Pancreas (tissue), 10 donors: ENCODE measurements at places on chromosomes 13 and 19. TPM values are rescaled to one million over a fixed set of nuclear protein-coding genes. Genes with fewer than 3 reads are reported as not detected.

- DNase-seq, result no peak
These were observed 5.8 kb downstream of the KBTBD7 start for GRCh38 chr13:41188584-41188983.

The MZT1 gene
- 3.6 TPM for total RNA-seq

The TEKTIP1 gene
- 0.98 TPM for total RNA-seq

GRCh38 chr19:30419568-30420180, 47.5 kb downstream of the ZNF536 start:
- DNase-seq, result no peak

The C19orf81 gene
- 0.93 TPM for total RNA-seq

GRCh38 chr13:110511509-110512181, 49.9 kb downstream of the RAB20 start:
- no peak for DNase-seq

DNA sequence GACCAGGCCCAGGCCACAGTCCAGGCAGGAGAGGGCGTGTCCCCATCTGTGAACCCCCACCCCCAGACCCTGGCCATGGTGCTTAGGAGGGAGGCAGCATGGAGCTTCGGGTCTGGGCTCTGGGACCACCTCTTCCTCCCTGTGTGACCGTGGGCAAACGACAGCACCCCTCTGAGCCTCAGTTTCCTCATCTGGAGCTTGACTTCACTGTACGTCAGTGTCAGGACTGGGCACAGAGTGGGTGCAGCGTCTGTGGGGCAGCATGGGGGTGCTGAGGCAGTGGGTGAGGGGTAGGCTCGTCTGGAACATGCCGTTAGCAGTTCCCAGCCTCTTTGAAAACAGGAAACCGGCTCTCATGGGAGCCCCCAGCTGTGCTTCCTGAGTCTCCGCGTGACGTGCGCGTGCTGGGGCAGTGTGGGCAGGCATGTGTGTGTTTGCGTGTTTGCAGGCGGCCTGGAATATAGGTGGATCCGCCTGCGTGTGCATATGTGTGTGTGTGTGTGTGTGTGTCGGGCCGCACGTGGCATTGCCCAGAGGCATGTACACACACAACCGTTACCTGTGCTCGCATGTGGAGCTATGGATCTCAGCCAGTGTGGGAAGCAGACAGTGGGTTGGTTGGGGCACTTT, 15.8 kb downstream of the ARRDC2 start:
- no peak for DNase-seq

- DNase-seq, result no peak
These were observed 112.9 kb downstream of the TUBA3C start for GRCh38 chr13:19068691-19069090.

The MAP4K1 gene
- total RNA-seq, result 3.2 TPM

GRCh38 chr13:29754473-29754806, 96.0 kb downstream of the UBL3 start:
- DNase-seq, result no peak

The MED29 gene
- 19.3 TPM for total RNA-seq

The ATP8A2 gene
- 0.28 TPM for total RNA-seq

- DNase-seq, result no peak
These were observed 213.5 kb upstream of the IRS2 start for GRCh38 chr13:109999659-110000533.

DNA sequence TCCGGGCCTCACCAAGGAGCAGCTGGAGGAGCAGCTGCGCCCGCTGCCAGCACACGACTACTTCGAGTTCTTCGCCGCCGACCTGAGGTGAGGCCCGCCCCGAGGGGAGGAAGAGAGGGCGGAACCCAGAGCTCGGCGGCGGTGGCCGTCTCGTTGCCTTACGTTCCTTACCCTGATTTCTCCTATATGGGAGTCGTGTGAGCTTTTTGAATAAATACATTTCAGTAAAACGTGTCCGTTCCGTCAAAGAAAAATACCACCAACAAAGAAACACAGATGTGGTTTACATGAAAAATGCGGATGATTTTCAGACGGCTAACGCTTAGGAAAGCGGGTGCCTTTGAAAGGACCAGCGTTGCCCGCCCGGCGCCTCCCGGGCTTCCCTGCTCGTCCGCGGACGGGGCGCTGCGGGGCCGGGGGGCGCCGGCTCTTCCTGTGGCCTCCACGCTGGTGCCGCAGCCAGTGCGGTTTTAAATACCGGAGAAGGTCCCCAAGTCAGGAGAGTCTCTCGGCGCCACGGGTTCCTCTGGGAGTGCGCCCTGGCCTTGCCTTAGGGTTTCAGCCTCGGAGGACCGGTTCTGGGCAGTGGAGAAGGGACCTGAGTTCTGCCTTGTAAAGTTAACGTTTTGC, 755 bp downstream of the UPF3A start:
- peak; percentile 27 for DNase-seq

The ATP12A gene
- total RNA-seq, result not detected

DNA sequence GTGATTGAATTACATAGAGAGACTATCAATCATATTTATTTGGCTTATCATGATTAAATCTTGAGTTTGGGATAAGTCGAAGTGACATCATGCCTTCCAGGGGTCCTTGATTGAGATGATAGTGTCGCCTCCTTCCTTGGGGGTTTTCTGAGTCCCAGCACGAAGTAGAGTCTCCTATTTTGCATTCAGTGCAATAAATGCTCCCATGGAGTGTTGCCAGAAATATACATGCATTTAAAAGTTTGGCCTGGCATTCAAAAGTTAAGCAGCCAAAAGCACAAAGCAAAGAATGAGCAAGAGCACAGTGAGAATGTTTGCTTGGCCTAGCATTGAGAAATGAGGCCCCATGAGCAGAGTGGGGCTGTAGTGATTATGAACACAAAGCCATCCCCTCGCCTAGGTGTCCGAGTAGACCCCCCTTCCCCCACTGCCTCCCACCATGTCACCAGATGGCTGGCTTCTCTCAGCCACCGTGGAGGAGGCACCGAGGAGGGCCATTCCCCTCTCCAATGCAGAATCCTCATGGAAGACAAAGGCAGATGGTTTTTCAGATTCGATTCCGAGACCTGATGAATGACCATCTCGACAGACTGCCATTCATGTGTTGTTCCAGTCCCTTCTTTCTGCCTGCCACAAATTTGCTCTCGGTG, 58.8 kb upstream of the UBL3 start:
- DNase-seq, result no peak

- no peak for DNase-seq
These were observed 153.1 kb downstream of the KDM4B start for GRCh38 chr19:5122121-5122400.

DNA sequence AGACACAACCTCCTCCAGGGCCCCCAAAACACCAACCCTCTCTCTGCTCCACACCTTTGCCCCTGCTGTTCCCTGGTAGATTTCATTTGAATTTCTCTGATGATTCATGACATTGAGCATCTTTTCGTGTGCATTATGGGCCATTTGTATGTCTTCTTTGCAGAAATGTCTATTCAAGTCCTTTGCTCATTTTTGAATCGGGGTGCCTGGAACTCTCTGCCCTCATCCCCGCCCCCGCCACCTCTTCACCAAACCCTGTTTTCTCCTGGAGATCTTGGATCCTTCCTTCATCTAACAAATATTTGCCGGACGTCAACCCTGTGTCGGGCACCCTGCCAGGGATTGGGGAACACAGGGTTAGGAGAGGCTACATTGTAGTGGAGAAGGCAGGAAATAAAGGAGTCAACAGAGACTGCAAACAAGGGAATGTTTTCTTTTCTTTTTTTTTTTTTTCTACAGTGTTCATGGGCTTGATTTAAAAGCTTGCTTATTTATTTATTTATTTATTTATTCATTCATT, 25.5 kb upstream of the SLC1A5 start:
- DNase-seq, result peak; percentile 76

- no peak for DNase-seq
These were observed 432.5 kb downstream of the FGF9 start for GRCh38 chr13:22103046-22104027.

- no peak for DNase-seq
These were observed 9.8 kb downstream of the TPRX1 start for GRCh38 chr19:47794526-47794925.

The CD209 gene
- total RNA-seq, result 4.5 TPM

- DNase-seq, result no peak
These were observed 85.5 kb downstream of the ELF1 start for GRCh38 chr13:40933508-40934204.

The LRRC4B gene
- 0.53 TPM for total RNA-seq

DNA sequence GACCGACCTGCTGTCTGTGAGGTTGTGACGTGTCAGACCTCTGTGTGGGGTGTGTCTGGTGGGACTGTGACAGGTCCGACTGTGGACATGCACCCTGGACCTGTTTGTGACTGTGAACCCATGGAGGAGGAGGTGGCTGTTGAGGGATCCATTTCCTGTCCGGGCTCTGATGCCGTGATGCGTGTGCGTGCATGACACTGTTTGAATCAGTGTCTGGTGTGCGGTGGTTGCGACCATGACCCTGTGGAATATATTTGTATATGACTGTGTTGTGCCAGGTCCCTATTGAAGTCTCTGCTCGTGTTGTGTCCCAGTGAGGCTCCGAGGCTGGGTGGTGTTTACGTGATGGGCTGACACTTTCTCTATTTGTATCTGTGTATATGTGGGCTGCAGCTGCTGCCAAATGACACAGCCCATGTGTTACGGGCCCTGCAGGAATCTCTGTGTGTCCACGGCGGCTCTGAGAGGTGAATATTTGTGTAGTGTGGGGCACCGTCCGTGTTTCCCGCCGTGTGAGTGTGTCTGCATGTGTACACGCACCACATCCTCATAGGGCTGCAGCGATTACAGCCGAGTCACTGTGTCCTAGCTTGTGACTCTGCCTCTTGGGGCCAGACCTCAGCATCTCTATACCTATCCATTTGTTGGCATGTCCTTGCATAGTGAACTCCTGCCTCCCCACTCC, 18.3 kb downstream of the CCDC97 start:
- DNase-seq, result no peak

- no peak for DNase-seq
These were observed 8.6 kb downstream of the NPAS1 start for GRCh38 chr19:47028195-47028601.

The KLC3 gene
- total RNA-seq, result 2.3 TPM

The HIPK4 gene
- 0.09 TPM for total RNA-seq

DNA sequence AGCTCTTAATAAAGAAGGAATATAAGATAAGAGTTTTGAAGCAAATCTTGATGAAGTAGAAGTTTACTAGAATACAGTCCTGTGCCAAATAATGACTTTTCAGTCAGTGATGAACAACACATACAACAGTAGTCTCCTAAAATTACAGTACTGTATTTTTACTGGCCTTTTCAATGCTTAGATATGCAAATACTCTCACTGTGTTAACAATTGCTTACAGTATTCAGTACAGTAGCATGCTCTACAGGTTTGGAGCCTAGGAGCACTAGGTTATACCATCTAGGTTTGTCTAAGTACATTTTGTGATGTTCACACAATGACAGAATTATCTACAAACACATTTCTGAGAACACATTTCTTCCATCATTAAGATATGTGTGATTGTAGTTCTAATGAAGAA, 316.7 kb upstream of the KLHL1 start:
- no peak for DNase-seq

The ERICH4 gene
- not detected for total RNA-seq

DNA sequence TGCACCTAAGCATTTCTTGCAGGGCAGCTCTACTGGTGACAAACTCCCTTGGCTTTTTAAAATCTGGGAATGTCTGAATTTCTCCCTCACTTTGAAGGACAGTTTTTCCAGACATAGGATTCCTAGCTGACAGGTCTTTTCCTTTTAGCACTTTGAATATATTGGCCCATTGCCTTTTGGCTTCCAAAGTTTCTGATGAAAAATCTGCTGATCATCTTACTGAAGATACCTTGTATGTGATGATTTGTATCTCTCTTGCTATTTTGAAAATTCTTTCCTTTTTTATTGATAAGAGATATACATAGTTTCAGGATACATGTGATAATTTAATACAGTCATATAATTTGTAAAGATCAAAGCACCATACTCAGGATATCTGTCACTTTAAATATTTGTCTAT, 211.1 kb downstream of the ZIC5 start:
- no peak for DNase-seq

The ZNF541 gene
- total RNA-seq, result not detected

DNA sequence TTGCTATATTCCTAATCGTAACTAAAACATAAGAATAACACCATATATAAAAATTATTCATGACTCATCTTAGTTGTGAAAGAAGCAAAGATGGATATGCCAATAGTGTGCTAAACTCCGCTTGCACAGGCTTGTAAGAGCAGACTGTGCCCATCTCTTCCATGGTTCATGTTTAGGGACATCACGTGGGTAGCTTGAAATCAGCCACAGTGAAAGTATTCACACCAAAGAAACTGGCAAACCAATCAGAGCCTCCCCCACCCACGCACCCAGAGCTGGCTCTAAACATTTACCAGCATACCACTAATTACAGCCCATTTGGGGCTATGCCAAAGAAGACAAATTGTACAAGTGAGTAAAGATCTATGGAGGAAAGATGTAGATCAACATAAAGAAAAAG, 147.5 kb downstream of the DIAPH3 start:
- no peak for DNase-seq

The NTN5 gene
- 0.20 TPM for total RNA-seq

DNA sequence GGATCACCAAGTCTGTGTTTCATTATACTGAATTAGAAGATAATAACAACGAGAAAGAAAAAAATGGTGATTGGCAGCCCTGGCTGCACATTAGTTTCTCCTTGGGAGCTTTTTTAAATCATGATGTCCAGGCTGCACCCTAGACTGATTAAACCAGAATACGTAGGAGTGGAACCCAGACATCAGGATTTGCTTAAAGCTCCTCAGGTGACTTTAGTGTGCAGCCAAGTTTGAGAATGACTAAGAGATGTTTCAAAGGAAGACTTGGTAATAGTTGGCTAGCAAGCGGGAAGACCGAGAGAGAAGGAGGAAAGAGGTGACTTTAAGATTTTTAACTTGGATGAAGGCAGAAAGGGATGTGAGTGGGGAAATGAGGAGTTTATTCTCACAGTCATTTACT, 71.4 kb upstream of the SERP2 start:
- DNase-seq, result no peak

DNA sequence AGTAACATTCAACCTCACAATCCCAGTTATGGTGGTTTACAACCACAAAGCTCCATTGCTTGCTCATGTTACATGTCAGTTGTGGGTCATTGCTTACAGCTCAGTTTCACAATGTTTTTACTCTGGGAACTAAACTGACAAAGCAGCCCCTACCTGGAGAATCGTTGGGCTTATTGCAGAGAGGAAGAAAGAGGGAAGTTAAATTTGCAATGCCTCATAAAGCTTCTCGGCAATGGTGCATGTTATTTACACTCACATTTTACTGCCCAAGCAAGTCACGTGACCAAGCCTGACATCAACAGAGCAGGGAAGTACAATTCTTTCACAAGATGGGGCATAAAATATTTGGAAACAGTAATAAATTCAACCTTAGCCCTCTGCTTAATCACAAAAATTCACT, 441.6 kb downstream of the TDRD3 start:
- DNase-seq, result no peak

The MIA gene
- not detected for total RNA-seq

DNA sequence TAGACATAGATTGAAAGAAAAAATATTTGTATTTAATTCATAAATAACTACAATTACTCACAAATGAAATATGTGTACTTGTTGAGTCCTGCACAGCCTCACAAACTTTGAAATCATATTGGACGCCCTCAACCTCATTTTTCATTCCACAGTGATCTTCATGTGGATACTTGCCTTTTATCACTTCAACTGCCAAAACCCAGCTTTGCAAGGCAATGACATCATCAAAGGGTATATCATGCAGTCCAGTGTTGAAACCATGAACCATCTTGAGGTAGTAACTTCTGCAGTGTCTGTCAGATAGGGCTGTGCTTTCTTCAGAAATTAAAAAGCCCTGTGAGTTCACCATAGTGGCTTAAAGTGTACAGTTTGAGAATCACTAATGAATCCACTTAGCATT, 82.2 kb downstream of the HS6ST3 start:
- DNase-seq, result no peak
